ENCODE measurements at places on chromosomes 12 and 14. TPM values are rescaled to one million over a fixed set of nuclear protein-coding genes. Genes with fewer than 3 reads are reported as not detected.

CRACR2A gene
- total RNA-seq, result 42.9 TPM

KRT85 gene
- not detected for total RNA-seq

PRORP gene
- total RNA-seq, result 49.1 TPM

SLC10A1 gene
- total RNA-seq, result not detected

RERG gene
- not detected for total RNA-seq

CBLN3 gene
- total RNA-seq, result 3.2 TPM

DHRS2 gene
- not detected for total RNA-seq

PDE3A gene
- total RNA-seq, result 0.30 TPM

Data from CD4-positive, CD25-positive, alpha-beta regulatory T cell (primary cell).